ENCODE measurements at places on chromosomes 6 and 20.
A peak's percentile ranks its signal among the peaks of the same experiment; 100 is the strongest.

- DNase-seq: no peak
These were observed 796.5 kb downstream of the PRIM2 start for GRCh38 chr6:58113960-58114359.

- DNase-seq: peak; percentile 36
These were observed 541.3 kb upstream of the MARCKS start for GRCh38 chr6:113315879-113316278.

GRCh38 chr6:8608737-8609136 lies 173.4 kb upstream of the SLC35B3 start:
- no peak for DNase-seq

GRCh38 chr20:19646963-19647362 lies 111.1 kb upstream of the RIN2 start:
- DNase-seq: no peak

DNA sequence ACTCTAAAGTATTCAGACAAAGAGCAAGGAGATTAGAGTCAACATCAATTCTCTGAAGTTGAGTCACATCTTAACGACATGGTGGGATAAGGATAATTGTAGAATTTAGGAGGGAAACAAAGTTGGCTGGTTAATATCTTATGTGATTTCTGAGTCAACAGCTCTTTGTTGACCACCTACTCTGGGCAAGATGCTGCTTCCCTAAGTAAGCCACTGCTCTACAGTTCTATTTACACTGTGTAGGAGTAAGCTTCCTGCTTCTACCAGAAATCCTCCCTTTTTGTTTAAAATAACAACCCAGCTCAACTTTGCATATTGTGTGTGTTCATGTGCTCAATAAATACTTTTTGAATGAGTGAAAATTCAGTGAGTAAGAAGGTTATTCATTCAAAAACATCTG lies 3.1 kb downstream of the HS3ST5 start:
- DNase-seq: no peak

DNA sequence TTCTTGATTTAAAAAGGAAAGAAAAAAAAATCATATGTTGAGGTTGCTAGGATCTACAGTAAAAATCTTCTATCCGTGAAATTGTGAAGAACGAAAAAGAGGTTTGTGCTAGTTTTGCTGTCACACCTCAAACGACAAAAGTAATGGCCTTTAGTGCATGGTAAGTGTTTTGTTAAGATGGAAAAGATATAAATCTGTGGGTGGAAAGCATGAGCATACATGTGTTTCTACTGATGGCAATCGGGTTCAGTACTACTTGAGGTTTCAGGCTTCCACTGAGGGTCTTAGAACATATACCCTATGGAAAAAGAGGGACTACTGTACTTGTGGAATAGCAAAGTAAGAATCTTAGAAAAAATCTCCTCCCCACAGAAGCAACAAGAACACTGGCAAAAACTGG lies 58.0 kb downstream of the AHI1 start:
- DNase-seq: no peak

DNA sequence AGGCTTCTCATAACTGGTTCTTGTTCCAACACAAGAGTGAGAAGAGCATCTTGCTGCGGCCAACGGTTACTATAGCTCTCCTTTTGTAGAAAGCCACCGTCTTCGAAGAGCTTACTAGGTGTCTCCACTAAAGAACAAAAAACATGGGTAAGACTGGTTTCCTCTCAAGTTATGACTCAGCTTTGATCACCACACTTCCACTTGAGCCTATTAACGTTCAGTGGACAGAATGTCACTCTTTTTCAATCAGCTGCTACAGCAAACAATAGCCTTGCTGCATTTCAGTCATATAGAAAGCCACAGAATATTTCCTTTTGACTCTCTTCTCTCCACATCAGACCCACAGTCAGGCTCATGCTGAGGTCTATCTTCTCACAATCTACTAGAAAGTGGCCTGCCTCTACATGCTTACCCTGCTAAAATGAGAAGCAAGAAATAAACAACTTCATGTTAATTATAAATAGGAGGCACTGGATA lies 243.5 kb upstream of the PREP start:
- no peak for DNase-seq

GRCh38 chr6:118784641-118785164 lies 109.2 kb upstream of the ASF1A start:
- DNase-seq: no peak

- DNase-seq: no peak
These were observed 42.6 kb downstream of the TSBP1 start for GRCh38 chr6:32329141-32329540.

- DNase-seq: no peak
These were observed 43.4 kb downstream of the TNFAIP3 start for GRCh38 chr6:137910424-137910834.

DNA sequence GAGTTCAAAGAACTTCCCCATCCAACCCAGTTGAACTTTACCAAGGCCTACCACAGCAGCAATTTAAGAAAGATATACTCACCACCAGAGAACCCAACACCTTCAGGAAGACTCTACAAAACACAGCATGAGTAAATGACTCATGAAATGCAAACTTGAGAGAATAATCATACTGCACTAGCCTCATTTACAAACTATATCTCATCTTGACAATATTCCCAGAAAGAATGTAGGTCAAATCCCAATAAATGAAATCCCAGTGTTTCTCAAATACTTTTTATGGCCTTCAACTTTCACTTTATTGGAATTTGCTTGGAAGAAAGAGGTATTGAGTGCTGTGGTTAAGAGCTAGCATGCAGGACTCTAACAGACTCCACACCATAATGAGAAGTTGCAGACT lies 60.0 kb downstream of the FYN start:
- no peak for DNase-seq

GRCh38 chr6:92647630-92648029 lies 771.7 kb downstream of the EPHA7 start:
- DNase-seq: no peak

Data from trophoblast cell (in vitro differentiated cells and primary cell).